ENCODE measurements at places on chromosomes 3 and 15. TPM values are rescaled to one million over a fixed set of nuclear protein-coding genes. Genes with fewer than 3 reads are reported as not detected.

- DNase-seq = no peak
Observed at GRCh38 chr3:16178628-16178988, 4.1 kb downstream of the GALNT15 start.

DNA sequence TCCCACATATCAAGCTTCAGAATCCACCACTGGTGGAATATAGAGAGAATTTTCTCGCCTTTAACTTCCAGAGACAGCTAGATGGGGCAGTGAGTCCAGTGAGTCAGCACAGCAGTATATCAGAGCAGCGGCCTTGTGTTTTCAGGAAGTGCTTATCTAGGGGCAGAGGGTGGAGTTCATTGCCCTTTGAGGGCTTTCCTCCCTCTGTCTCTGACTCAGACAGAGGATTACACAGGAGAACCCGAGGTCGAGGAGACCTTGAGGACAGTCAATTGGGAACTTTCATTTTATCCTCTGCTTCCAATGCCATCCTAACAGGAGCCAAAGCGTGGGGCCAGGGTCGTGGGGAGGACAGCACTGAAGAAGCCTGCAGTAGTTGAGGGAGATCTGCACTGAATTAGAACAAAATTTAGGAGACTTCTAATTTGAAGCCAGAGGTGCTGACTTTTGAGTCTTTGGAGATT lies 109.6 kb upstream of the UMPS start:
- no peak for DNase-seq

DNA sequence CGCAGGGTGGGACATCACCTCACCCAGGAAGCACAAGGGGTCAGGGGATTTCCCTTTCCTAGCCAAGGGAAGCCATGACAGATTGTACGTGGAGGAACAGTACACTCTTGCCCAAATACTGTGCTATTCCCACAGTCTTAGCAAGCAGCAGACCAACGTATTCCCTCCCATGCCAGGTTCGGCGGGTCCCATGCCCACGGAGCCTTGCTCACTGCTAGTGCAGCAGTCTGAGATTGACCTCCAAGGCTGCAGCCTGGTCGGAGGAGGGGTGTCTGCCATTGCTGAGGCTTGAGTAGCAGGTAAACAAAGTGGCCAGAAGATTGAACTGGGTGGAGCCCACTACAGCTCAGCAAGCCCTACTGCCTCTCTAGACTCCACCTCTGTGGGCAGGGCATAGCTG lies 39.0 kb downstream of the ALDH1A2 start:
- DNase-seq = no peak

DNA sequence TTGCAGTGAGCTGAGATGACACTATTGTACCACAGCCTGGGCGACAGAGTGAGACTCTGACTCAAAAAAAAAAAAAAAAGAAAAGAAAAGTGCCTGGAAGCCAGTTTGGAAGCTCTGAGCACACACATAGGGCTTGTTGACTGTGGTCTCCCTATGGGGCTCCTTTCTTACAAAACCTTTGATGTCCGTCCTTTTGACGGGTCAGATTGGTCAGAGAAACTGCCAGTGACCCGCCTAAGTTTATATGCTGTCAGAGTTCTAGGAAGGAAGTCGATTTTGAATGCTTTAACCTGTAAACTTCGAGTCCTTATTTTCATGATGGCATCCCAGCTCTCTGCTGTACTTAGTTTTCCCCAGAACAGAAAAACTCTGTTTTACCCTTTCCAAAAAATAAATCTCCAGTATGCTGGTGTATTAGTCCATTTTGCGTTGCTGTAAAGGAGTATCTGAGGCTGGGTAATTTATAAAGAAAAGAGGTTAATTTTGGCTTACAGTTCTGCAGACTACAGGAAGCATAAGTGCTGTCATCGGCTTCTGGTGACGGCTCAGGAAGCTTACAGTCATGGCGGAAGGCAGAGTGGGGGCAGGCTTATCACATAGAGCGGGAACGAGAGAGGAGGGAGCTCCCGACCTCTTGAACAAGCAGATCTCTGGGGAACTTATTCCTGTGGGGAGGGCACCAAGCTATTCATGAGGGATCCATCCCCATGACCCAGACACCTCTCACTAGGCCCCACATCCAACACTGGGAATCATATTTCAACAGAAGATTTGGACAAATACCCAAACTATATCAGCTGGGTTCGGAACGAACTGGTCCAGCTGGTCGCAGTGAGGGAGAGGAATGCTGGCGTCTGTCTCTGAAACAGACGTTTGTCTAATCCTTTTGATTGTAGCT lies 72.3 kb downstream of the LMLN start:
- peak; percentile 35 for DNase-seq

- no peak for DNase-seq
Observed at GRCh38 chr3:197444793-197445379, 110.9 kb downstream of the BDH1 start.

DNA sequence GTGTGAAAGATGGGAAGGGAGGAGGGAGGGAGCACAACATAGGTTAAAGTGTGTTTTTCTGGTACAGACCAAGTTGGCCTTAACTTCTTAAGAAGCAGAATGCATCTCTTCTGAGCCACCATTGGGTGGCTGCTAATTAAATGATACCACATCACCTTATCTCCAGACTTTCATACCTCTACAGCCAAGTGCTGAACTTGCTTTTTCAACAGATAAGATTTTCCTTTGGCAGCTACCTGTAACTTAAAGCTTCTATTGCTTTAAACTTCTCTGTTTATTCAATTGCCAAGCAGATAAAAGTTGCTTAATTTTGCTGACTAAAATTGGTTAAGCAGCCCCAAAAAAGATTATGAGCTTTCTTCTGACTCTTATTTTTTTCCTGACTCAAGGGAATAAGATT lies 292.4 kb upstream of the SGO1 start:
- DNase-seq = no peak

Gene ZBED2
- total RNA-seq = not detected

Gene FXR1
- 276 TPM for total RNA-seq

Gene NEDD4
- total RNA-seq = 8.1 TPM
